NCI-H526 (cell line): ENCODE measurements at places on chromosomes 1 and 21.

DNA sequence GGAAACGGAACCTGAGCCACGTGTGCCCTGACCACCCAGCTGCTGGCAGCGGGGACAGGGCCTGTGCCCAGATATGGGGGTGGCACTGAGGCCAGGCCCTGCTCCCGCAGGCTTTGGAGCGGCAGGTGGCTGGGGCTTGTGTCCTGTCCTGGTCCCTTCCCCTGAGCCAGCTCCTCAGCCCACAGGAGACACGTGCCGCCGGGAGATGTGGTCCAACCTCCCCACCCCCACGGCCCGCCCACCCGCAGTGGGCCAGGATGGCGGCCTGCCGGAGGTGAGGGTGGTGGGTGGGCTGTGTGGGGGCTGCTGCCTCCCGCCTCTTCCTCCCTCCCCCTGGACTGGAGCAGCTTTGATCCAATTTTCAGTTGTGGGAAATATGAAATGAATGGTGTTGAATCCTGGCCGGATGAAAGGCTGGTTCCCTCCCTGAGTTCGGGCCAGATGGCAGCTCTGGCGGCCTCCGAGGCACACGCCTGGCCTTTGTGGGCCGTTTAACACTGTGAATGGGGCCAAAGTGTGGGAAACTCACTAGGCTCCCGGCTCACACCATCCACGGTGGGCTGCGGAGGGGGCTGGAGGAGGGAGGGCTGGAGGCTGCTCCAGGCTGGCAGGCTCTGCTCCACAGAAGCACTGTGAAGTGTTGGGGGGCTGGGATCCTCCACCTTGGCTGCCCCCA, 2.6 kb upstream of the HES5 start:
- no peak for DNase-seq

- peak; percentile 84 for DNase-seq
Measured at GRCh38 chr1:77825131-77825709, 45.8 kb downstream of the MIGA1 start.

GRCh38 chr1:53959664-53960250, 13.6 kb downstream of the LRRC42 start:
- no peak for DNase-seq

- DNase-seq = no peak
Measured at GRCh38 chr1:205477121-205477758, 21.4 kb upstream of the BLACAT1 start.

- DNase-seq = peak; percentile 23
Measured at GRCh38 chr1:151372058-151372934, at the start of gene SELENBP1. SELENBP1 (minus strand) TSS chr1:151372705; CDS start chr1:151372641, 64 bp downstream.

DNA sequence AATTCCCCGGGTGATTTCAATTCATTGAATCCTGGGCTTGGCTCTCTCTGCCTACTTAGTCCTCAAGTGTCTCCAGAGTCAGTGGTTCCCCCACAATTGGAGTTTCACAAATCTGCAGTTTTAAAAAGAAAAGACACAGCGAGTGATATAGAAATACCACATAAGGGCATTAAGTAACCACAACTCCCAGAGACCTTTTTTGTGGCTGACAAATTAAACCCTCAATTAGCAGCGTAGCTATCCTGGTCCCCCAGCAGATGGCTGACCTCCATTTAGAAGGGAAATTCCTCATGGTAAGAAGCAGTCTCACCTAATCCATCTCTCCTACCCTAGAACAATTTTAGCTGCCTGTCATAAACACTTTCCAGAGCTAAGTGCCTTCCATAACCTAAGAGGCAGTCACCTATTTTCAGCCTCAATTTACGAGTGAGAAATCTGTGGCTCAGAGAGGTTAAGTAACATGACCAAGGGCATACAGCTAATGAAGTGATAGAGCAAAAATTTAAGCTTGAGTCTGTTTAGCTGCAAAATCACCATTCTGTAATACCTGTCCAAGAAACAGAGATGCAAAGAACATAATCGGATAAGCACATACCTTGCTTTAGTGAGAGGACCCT, 56.0 kb upstream of the NBPF3 start:
- no peak for DNase-seq

DNA sequence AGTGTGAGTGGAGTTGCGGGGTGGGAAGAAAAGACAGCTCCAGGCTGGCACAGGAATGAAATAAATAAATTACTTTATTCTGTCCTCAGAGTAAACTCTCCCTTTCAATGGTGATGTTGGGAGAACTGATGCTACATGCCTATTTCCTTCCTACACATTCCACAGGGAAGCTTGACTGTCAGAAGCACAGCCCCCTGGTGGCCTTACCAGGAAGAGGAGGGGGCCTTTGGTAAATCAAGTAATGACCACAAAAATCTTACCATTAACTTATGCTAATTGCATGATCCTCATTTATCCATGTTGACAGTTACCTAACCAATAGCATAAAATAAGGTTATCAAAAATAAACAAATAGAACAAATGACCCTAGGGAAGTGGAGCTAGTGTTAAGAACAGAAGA, 605.0 kb upstream of the PKN2 start:
- no peak for DNase-seq

DNA sequence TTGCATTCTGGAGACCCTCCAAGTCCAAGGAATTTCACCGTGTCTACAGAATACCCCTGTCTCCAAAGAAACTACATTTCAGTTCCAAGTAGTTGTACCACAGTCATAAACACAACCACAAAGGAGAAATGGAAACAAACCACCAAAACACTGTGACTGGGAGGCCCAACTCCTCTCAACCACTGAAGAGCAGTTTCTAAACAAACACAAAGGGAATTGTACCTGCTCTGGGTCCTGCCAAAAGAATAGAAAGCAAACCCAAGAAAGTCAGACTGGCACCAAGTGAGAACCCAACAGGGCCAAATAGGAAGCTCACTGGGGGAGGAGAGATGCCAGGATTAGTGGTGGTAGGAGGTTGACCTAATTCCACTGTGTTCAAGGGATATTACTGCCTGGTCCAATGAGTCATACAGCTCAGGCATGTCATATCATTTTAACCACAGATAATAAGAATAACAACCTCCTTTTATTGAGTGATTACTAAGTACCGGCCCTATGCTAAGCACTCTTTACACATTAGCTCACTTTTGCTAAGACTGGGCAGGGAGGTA, 123.9 kb upstream of the PPP2R5A start:
- no peak for DNase-seq

GRCh38 chr1:200890818-200891773, 3.6 kb upstream of the INAVA start:
- DNase-seq = peak; percentile 67

DNA sequence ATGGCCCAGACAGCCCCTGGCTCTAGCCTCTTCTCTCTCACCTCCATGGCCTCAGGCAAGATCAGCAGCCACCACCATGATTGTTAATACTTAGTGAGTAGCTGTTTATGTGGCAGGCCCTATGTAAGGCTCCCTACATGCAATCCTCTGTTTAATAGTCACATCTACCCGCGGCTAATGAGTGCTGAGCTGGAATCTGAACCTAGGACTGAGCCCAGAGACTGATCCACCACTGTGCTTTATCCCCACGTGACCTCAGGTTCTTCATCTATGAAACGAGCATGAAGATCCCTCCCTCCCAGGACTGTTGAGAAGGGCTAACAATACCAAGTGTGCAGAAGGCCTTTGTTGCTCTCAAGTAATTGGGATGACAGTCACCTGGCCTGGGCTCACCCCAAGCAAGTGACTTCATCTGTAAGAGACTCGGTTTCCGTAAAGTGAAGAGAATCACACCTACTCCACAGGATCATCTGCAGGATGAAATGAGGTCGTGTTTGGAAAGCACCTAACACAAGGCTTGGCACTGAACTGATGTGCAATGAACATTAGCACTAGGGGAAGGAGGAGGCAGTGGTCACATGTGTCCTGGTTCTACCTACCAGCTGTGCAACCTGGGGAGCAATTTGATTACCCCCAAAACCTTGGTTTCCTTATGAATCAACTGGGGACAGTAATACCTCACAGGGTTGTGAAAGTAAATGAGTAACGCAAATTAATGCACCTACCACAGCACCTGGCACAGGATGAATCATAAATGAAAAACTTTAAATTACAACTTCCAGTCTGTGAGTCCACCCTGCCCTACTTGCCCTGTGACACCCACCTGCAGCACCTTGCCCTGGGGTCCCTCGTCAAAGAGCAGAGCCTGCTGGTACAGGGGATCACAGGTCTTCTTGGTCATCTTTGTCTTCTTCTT, 37.2 kb downstream of the RIMS3 start:
- no peak for DNase-seq

DNA sequence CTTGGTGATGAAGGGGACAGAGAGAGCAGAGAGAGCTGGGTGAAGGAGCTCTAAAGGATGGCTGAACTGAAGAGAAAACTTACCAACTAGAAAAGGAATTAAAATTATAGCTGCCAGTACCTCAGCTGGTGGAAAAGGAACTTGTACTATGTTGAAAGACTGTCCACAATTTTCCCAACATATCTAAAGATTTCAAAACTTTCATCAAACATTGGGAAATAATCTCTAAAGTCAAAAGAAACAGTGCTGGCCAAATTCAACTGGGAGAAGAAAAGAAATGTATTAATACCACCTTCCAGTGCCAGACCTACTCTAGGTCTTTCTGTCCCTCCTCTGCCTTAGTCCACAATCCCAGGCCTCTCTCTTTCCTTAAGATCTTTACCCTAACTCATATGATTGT, 6.1 kb downstream of the SMG5 start:
- no peak for DNase-seq

DNA sequence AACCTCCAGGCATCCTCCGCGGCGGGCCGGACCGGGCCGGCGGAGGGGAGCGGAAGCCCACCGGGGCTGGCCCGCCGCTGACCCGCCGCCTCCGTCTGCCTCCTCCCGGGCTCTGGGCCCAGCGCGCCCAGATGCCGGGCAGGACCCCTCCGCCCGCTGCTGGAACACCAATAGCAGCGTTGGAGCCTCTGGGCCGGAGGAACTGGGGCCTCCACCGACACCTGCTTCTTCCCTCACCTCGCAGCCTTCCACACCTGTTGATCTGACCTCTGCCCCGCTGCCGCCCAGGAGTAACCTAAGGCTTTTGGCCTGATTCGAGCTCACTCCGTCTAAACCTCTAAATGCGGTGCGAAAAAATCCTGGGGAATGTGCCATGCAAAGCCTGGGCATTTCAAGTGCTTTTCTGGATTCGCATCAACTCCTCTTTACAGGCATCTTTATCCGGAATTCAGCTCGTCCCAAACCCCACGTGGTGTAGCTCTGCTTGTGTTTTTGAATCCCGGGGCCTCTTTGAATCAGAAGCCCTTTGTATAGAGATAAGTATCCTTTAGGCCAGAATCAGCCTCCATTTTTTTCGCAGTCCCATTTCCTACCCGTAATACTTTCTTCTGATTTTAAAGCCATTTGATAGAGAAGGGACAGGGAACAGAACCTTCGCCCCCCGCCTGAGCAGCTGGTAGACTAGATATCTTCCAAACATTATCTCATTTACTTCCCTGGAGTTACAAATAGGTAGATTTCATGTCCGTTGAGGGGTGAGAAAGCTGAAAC, 680 bp upstream of the CNN3 start:
- peak; percentile 89 for DNase-seq

DNA sequence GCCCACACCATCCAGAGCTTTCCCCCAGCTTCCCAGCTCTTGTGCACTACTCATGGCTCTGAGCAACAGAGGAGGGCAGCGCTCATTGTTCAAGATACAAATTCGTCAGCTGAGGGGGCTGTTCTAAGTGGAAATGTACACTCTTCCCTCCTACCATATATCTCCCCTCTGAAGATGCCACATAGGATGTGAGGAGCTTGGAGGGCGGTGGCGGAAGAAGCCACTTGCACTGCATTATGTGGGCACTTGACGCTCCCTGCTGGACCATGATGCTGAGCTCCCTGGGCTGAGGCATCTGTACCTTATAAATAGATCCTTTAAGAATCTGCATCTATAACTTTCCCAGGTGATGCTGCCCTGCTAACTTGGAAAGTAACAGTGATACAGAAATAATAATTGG, 477.6 kb upstream of the DEPDC1 start:
- DNase-seq = no peak

DNA sequence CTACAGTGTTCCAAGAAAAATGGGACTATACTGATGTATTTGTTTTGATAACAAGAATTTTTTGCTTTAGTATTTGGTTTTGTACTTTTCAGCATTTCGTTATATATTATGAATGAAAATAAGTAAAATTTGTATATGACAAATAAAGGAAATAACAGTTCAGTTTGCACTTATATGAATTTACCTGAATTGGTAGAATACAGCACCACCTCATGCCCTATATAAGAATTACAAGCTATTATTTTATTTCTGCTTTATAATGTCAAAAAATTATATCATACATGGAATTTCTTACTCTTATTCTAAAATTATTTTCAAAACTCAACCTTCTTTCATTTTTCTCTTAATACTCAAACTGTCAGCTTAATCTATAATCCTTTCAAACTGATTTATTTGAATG, 14.6 kb downstream of the EFCAB7 start:
- DNase-seq = peak; percentile 18

- DNase-seq = no peak
Measured at GRCh38 chr1:58746757-58747156, 37.1 kb downstream of the JUN start.

- no peak for DNase-seq
Measured at GRCh38 chr1:176543360-176544129, 80.6 kb downstream of the PAPPA2 start.

- no peak for DNase-seq
Measured at GRCh38 chr1:12296623-12297022, 66.8 kb downstream of the VPS13D start.

GRCh38 chr1:32763221-32763620, 53.9 kb downstream of the YARS1 start:
- DNase-seq = no peak

- no peak for DNase-seq
Measured at GRCh38 chr1:202090994-202091393, 31.7 kb upstream of the GPR37L1 start.

GRCh38 chr1:43465505-43466067, 11.9 kb upstream of the HYI start:
- no peak for DNase-seq

DNA sequence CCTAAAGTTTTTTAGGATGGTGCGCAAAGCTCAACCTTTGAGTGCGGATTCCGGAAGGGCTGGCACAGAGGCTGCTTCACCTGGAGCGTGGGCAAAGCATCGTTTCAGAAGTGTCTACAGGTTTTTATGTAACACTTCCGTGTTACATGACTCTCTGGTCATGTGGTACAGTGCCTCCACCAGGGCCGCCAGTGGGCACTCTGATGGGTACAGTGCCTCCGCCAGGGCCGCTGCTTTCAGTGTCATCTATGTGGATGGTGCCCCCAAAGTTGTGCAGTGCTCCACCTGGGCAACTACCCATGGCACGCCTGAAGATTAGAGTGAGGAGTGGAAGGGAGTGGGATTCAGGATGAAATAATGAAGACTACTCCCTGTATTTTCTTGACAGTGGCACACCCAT, 101.4 kb upstream of the C1orf174 start:
- no peak for DNase-seq

DNA sequence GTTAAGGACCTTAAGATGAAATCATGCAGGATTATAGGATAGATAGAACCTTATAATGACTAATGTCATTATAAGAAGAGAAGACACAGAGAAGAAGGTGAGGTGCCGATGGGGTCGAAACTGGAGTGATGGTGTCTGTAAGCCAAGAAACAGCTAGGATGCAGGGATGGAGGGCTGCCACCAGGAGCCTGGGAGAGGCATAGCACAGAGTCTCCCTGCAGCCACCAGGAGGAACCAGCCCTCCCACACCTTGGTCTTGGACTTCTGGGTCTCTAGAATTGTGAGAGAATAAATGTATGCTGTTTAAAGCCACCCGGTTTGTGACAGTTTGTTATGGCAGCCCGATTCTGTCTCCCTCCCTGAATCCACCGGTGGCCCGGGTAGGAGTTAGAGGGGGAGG, 337.2 kb upstream of the AJAP1 start:
- DNase-seq = no peak
